H54 (cell line): ENCODE measurements at places on chromosomes 6 and 20.
A peak's percentile ranks its signal among the peaks of the same experiment; 100 is the strongest.

GRCh38 chr20:19692100-19692499 lies 66.0 kb upstream of the RIN2 start:
- DNase-seq: no peak

GRCh38 chr6:129866256-129866655 lies 5.1 kb upstream of the TMEM244 start:
- no peak for DNase-seq

DNA sequence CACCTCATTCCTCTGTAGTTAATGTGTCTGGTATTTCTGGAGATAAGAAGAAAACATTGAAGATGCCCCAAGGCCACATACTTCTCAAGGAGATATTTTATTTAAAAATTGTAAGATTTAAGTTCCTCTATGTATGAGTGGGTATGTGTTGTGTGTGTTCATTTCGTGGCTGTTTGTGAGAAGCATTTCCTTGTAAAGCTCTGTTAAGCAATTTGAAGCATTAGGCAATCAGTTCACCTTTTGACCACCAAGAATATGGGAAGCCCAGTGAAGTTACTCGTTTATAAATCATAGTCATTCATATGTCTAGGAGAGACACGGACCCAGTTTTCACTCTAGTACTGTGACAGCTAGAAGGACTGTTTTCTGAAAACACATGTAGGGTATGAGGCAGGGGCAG lies 717.6 kb upstream of the MAP3K7 start:
- no peak for DNase-seq

- DNase-seq: no peak
Measured at GRCh38 chr6:35980991-35981645, 43.3 kb downstream of the SLC26A8 start.

DNA sequence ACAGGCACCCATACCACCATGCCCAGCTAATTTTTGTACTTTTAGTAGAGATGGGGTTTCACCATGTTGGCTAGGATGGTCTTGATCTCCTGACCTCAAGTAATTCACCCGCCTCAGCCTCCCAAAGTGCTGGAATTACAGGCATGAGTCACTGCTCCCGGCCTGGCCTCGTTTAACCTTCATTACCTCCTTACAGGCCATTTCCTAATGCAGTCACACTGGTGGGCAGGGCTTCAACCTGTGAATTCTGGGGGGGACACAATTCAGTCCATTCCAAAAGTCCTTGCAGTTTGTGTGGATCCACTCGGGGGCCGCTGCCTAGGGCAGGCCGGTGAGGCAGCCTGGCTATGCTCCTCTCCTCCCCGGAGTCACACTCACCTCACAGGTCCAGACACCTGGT lies 112.4 kb upstream of the SNX9 start:
- no peak for DNase-seq

DNA sequence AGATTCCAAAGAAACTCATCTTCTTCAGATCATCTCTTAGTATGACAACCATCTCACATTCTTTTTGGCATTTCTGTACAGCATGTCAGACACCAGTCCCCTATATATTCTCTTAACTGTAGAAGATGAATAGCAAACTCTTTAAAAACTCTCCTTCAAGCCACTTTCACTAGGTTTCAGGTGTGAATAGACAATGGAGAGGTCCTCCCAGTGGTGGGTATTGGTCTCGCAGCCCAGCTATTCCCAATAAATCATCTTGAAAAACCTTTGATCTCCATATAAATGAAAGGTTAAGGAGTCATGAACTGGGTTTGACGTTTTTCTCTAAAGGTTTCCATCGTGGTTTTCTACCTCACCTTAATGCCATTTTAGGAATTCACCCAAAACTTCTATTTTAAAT lies 180.0 kb downstream of the GJA1 start:
- DNase-seq: no peak

GRCh38 chr6:25842526-25842925 lies 10.7 kb upstream of the SLC17A1 start:
- no peak for DNase-seq

DNA sequence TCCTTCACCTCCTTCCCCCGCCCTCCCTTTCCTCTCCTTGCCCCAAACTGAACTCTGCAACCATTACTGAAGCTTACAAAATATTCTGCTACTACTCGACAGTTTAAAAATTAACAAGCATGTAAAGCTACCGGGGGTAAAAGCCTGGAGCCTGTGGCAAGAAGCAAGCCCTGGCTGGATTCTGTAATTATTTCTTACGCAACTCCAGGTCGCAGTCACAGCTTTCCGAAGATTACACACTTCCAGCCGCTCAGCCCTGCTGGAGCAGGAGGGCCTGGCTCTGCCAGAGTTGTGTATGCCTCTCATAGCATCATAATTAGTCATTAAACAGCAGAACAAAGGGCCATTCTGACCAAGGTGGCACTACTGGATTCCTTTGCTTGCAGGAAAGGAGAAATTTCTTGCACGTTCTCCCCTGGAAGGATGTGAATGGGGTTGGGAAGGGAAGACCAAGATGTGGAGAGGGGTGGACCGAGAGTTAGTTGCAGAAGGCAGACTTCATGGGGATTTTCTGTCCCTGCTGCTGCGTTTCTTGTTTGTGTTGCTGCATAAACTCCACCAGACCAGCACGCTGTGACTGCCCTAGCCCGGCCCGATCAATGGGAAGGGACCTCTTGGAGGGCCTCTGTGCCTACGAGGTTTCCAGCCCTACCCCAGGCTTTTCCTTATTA lies 23.6 kb downstream of the FOXQ1 start:
- no peak for DNase-seq

DNA sequence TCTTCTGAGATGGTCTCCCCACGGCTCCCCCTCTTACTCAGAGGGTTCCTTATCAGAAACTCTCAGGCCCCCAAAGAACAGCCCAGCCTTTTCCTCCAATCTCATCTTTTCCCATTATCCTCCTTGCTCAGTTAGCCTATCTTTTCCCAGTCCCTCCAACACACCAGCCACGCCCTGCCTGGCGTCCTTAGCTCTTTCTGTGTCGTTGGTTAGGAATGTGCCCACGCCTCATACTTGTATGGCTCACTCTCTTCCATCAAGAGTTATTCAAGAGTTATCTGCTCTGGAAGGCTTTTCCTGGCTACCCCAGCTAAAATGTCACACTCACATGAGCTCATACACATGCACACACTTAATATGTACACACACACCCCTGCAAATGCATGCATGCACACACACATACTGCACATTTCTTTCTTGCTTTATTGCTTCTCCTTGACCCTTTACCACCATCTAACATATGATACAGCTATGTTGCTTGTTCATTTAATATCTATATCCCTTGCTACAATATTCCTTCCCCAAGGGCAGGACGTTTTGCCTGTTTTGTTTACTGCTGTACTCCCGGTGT lies 37.6 kb downstream of the SLC2A10 start:
- DNase-seq: no peak

DNA sequence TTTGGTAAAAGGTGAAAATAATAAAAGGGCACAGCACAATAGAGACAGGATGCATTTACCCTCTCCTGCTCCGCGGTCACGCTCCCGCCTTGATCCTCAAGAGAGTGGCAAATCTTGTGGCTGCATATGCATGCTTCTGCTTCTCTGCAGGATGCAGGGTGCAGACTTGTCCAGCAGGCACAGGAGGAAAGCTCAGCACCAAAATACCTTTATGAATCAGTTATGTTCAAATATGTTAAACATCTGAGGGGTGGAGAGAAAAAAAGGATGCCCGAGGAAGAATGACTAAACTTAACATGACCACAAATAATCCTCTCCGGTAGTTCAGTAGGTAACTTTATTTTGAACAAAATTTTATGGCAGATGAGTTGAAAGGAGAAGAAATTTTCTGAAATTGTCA lies 366.1 kb upstream of the SOX4 start:
- peak; percentile 27 for DNase-seq

DNA sequence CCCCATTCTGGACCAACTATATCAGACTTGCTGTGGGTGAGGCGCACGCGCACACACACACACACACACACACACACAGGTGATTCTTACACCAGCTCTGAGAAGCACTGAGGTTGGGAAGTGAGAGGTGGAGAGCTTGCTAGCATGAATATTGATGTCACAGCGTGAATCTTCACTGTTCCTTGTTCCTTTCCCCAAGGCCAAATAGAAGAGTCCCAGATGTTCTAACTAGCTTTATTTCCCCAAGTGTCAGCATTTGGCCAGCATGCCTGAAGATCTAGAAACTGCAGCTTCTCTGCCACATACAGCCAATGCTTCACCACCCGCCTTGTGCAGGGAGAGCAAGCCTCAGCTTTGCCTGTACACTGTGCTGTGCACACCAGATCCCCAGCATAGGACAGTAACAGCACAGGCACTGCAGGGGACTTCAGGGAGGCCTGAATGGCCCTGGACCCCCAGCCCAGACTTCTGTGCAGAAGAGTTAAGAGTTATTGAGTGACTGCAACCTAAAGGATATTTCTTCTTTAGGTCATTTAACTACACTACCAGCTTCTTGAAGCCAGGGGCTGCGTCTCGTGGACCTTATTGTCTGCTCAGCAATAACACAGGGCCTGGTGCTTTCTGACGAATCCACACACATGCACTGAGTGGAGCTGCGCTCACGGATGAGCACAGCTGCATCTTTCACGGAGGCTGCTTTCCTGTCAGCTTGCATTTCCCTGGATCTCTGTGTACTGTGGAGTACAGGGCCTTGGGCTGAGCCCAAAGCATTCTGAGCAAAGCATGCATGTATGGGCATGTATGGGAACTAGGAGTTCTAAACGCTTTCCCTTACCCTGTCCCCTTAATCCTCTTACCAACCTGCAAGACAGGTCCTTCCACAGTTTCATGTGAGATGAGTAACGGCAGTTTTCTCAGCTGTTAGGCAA lies 13.9 kb upstream of the CD93 start:
- no peak for DNase-seq

DNA sequence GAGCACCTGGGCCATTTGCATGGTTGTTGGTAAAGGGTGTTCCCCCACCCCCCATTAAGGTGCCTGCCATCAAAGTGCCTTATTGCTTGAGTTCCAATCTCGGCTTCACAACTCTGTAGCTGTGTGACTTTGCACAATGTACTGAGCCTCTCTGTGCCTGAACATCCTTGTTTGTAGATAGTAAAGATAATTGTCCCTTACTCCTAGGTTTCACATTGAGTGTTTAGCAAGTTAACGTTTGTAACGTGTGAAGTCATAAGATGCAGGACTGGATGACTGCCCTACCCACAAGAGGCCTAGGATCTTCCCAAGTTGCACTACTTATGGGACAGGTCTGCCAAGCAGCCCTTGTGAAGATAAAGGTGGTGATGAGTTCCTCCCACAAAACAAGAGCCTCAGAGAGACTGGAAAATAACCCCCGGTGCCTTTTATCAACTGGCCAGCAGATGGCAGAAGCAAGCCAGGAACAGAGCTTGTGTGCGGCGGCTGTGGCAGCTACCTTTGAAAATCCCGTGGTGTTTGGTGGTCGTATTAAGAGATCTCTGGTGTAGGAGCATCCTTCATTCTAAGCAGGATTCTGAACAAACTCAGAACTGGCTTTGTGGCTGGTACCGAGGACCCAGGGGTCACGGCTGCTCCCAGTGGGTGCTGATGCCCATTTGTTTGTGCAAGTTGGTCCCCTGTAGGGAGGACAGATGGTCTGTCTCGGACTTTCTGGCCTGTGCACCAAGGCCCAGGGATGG lies 99.1 kb downstream of the CDH26 start:
- peak; percentile 62 for DNase-seq

GRCh38 chr6:3063733-3064700 lies 4.3 kb upstream of the RIPK1 start:
- DNase-seq: peak; percentile 89

- DNase-seq: no peak
Measured at GRCh38 chr6:137776786-137777686, 90.0 kb upstream of the TNFAIP3 start.

GRCh38 chr6:168721571-168721970 lies 280.6 kb downstream of the SMOC2 start:
- no peak for DNase-seq

DNA sequence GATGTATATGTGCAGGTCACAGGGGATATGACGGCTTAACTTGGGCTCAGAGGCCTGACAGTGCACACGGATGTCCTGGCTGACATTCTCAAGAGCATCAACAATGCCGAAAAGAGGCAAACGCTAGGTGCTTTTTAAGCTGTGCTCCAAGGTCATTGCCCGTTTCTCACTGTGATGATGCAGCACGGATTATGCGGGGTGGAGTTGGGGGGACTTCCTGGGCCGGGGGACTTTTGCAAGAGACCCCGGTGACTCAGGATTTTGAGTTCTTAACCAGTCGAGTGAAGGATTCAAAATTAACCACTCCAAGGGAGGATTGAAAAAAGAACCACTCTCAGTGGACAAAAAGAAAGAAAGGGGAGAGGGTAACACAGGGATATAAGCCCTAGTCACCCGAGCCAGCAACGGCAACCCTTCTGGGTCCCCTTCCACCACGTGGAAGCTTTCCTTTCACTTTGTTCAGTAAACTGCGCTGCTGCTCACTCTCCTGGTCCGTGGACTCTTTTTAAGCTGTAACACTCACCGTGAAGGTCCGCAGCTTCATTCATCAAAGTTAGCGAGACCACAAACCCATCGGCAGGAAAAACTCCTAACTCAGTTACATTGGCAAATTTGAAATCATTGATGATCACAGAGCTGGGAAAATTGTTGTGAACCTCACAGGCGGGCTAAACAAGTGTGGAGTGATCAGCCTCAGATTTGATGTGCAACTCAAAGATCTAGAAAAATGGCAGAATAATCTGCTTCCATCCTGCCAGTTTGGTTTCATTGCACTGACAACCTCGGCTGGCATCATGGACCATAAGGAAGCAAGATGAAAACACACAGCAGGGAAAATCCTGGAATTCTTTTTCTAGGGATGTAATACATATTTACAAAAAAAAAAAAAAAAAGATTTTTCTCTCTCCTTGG lies 199.3 kb downstream of the ARID1B start:
- DNase-seq: no peak

DNA sequence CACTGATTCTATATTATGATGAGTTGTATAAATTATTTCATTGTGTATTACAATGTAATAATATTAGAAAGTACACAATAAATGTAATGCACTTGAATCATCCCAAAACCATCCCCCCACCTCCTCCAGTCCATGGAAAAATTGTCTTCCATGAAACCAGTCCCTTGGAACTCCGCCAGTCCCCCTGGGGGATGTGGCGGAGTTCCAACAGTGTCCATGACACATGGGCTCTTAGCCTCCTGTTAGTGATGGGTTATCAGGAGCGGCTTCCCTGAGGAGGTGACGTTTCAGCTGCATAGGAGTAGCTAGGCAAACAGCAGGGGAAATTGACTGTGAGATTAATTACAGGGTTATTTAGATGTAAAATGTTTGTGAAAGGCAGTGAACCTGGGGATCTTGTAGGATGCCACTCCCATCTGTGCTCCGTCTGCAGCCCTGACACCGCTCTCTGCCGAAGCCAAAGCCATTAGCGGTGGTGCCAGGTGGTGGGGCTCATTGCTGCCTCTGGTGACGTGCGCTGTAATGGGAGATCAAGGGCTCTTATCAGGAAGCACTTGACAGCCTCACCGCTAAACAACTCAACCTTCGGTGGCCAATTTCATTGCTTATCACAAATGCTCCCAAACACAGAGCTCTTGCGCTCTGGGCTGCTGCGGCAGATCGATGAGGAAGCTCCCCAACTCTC lies 81.6 kb upstream of the MC3R start:
- DNase-seq: no peak

DNA sequence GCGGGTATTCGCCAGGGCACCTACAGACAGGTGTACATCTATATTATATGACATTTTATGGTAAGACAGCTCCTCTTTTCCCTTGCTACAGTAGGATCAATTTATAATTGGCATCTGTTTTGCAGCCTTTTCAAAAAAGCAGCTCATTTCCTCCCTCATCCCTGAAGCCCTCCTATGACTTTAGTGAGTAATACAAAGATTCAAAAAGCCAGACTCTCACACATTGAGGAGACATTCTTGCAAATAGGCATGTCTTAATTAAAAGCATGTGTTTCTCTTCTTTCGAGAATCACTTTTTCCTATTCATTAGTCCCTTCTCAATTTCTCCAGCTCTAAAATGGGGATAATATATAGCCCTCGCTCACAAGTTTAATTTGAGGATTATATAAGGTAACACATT lies 283.4 kb downstream of the TBC1D7 start:
- DNase-seq: no peak
